Mesothelial cell of epicardium (in vitro differentiated cells): ENCODE measurements at places on chromosomes 3 and 15. TPM values are rescaled to one million over a fixed set of nuclear protein-coding genes. Genes with fewer than 3 reads are reported as not detected.

- DNase-seq = no peak
Measured at GRCh38 chr3:123936400-123936799, 24.6 kb downstream of the CCDC14 start.

DNA sequence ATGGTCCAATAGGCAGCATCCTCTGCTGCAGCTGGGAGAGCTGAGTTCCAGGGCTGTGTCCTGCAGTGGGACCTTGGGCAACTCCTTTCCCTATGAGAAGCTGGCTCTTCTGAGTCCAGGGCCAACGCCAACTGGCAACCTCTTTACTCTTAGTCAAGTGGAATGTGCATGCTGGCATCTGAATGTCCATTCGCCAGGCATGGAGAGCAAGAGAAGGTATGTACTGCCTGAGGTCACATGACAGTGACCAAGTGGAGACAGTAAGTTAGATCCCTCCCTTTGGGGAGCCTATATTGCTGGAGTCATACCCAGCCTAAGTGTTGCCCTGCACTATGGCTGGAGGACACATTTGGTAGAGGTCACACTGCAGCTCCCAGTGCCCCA is 12.1 kb downstream of the HEMK1 start:
- no peak for DNase-seq

- DNase-seq = no peak
Measured at GRCh38 chr3:85482213-85482490, 523.4 kb downstream of the CADM2 start.

- no peak for DNase-seq
Measured at GRCh38 chr3:142027735-142028134, 121.6 kb downstream of the TFDP2 start.

DNA sequence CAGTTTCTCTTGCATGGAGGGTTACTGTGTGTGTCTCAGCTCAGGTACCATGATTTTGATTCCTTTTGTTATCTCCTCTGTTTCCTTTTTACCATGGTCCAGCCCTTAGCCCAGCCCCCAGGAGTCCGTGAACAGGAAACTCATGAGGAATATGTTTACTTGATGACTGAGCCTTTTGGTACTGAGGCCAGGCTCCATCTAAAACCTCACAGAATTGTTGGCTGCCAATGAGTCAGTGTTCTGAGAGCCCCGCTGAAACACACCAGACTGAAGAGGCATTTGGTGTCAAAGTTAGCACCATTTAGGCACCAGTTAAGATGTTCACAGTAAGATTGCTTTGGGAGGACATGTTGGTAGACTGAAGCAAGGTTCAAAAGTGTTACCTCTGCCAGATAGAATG is 80.9 kb downstream of the DGKG start:
- no peak for DNase-seq

DNA sequence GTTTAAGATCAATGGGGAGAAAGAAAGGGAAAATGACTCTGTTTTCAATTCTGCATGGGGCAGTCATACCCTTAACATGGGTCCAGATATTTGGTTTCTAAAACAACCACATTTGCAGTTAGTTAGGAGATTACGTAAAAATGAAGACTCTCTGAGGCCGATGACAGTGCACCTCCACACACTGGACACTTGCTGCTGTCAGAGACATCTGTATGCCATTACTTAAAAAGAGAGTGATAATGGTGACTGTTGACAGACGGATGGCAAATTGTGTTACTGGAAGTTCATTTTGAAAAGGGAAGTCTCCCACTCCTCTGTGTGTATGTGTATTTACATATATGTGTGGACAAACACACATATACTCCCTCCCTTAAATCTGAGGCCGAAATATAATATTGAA is 304.5 kb upstream of the SEMA6D start:
- DNase-seq = no peak

DNA sequence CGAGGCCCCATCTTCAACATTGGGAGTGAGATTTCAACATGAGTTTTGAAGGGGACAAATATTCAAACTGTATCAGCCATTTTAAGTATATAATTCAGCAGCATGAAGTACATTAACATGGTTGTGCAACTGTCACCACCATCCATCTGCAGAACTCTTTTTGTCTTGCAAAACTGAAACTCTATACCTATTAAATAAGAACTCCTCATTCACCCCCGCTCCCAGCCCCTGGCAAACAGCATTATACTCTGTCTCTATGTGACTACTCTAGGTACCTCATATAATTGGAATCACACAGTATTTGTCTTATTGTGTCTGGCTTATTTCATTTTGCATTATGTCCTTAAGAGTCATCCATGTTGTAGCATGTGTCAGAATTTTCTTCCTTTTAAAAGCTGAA is 110.1 kb downstream of the MAP2K5 start:
- DNase-seq = no peak

DNA sequence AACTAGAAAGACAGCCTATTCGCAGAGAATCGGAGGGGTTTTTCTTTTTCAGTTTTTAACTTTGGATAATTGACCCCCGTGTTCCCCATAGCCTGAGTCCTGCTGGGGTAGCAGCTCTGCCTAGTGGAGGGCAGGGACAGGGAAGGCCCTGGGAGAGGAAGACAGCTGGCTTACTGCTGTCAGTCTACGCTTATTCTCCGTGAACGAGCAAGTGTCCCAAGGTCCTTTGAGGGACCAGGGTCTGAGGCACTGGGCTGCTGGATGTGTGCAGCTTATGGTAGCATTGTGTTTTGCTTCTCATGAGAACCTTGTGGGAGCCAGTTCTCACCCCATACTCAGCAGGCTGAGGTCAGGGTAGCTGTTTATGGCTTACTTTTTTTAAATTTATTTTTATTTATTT is 3.0 kb downstream of the LIMD1 start:
- DNase-seq = no peak

GRCh38 chr3:71441217-71441924 is 142.2 kb downstream of the FOXP1 start:
- DNase-seq = no peak

- DNase-seq = no peak
Measured at GRCh38 chr15:25900901-25901300, 37.8 kb upstream of the ATP10A start.

Gene CHRM5
- 0.13 TPM in 1 of 3 replicates, not detected in the others for total RNA-seq

Gene SLC22A13
- total RNA-seq = 0.34 to 0.85 TPM (median 0.75 TPM) in 3 replicates

Gene HYAL1
- total RNA-seq = 2.4 to 3.5 TPM (median 2.7 TPM) in 3 replicates

Gene PTPRG
- 33.2 to 40.4 TPM (median 36.3 TPM) in 3 replicates for total RNA-seq

Gene GRIP2
- 1.0 to 1.1 TPM (median 1.0 TPM) in 3 replicates for total RNA-seq

Gene GPR176
- total RNA-seq = 3.1 to 3.8 TPM (median 3.3 TPM) in 3 replicates

Gene DHX30
- 114 to 122 TPM (median 114 TPM) in 3 replicates for total RNA-seq
